SK-N-DZ (cell line): ENCODE measurements at places on chromosomes 4 and X.

DNA sequence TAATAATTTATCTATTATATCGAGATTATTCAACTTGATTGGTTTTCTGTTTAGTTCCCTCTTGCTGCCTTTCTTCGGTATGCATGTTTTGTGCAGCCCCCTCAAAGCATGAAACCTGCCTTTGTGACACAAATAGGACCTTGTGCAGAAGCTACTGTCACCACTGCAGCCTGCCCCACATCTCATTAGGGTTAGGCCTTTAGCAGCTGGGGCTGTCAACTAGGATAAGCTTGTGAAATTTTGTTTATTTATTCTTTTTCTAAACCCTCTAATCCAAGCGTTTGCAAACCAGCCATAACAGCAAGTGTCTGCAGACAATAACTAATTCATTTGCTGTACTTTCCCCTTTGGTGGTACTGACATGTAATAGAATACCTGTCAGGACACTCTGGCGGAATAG, 258.9 kb downstream of the RCHY1 start:
- no peak for DNase-seq

DNA sequence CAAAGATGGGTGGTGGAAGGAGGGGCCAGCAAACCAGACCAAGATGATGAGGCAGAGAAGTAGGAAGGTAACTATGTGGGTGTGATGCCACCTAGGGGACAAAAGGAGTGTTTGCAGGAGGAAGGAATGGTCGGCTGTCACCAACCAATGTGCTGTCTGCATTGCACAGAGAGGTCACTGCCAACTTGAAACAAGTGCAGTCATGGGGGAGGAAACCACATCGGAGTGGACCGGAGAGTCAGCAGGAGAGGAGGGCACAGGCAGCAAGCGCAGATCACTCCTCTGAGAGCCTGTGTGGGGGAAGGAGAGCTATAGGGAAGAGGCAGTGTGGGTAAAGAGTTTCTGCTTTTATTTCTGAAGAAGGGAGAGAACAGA, 38.5 kb upstream of the FGFBP2 start:
- DNase-seq: peak; percentile 90

DNA sequence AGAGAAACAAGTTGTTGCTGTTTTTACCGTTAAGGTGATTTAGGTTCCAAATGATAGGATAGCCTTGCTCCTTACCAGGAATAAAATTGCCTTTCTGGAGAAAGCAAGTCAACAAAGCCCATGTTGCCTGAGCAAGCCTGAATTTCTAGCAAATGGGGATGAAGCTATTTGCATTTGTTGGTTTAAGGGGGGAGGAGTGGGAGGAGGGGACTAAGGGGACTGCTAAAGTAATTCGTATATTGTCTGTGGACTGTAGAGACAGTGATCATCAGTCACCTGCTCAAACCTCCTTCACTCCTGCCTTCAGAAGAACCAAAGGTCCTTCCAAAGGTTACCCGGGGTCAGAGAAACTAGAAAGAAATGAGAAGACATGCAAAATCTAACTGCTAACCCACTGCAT, 65.8 kb downstream of the SCML2 start:
- no peak for DNase-seq

DNA sequence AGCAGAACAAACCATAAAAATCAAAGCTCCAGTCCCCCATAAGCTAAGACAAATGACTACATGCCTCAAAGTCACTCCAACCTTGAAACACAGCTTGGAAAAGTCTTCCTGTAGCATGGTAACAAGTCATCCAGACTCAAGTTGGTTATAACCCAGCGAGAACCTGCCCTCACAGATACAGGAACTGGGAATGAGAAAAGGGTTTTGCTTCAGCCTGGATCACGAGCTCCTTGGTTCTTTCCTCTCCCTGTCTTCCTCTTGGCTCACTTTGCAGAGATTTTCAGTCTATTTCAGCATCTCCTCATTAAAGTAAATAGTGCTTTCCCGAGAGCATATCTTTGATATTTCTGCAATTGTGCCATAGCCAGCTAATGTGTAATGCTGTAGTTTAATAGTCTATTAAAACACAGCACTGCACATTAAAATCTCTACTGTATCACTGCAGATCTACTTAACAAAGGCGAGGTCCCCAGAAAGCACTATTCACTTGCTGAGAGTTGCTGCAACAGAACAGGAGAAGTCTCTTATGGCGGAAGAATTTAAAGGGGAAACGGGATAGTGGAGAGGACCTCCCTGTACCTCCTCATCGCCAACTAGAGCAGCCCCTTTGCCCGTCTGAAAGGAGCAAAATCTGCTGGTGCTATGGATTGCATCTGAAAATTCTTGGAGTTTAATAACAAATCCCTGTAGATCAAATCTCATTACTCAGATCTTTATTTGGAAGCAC, 249.3 kb upstream of the GATB start:
- no peak for DNase-seq

DNA sequence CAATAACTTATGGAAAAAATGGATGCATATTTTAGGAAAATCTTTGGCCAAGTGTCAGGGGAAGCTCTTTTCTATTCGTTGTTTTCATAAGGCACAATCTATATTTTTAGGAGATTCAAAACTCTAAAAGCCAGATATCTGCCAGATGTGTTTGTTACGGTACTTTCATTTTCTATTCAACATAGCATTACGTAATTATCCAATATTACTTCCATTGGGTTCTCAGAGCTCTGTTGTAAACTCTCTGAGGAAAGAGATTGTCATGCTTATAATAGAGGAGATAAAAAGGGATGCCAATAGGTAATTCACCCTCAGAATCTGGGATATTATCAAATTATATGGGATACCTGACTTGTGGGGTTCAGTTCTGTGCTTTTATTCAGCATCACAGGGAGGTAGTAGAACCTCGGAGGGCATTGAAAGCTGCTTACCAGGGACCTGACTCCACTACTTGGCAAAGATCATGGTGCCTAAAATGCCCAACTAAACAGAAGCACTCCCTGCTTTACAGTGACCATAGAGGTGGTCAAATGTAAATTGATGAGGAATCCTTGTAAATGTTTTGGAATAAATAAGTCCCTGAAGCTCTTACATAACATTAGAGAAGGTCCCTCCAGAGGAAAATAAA, 32.9 kb upstream of the GC start:
- DNase-seq: no peak

DNA sequence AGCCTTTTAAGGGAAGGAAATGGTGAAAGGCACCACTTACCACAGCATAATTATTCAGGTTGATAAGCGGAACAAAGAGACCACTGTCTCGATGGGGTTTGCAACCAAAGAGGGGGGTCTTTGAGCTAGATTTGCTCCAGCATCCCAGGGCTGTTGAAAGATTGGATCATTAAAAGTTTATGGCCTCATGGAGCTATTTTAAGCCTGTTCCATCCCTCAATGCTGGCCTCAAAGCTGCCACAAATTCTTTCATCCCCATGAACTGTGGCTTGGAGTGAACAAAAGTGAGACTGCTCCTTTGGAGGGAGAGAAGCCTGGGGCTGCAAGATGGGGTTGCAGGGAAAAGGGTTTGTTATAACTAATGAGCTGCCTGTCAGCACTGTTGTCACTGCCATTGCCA, 209.8 kb downstream of the RTL9 start:
- no peak for DNase-seq

- no peak for DNase-seq
Measured at GRCh38 chr4:53764761-53765490, 173.6 kb upstream of the LNX1 start.

DNA sequence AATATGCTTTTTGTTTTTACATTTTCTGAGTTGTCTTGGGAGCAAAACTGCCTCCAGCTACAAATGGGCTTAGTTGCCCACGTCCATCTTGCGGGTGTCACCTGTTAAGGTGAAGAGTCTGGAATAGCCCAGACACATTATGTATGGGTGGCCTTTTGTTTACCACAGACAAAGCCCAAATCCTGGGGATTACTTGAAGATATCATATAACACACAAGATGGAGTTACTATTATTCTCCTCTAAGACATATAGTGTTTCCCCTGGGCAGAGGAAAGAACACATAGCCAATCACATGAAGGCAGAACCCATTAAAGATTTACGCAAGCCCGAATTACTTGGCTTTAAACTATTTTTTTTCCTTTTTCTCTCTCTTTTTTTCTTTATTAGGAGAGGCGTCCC, 625.6 kb upstream of the FAM241A start:
- DNase-seq: no peak

GRCh38 chr4:159017323-159018026, 85.4 kb upstream of the RAPGEF2 start:
- no peak for DNase-seq

- DNase-seq: no peak
Measured at GRCh38 chr4:13527981-13528820, 16.1 kb downstream of the NKX3-2 start.

GRCh38 chr4:76147454-76148141, 599 bp downstream of the NUP54 start:
- DNase-seq: peak; percentile 73

- no peak for DNase-seq
Measured at GRCh38 chrX:152619897-152620296, 17.8 kb upstream of the GABRQ start.

- DNase-seq: no peak
Measured at GRCh38 chr4:110224812-110225211, 26.4 kb upstream of the ELOVL6 start.

- no peak for DNase-seq
Measured at GRCh38 chrX:701673-702072, 71.1 kb downstream of the SHOX start.

DNA sequence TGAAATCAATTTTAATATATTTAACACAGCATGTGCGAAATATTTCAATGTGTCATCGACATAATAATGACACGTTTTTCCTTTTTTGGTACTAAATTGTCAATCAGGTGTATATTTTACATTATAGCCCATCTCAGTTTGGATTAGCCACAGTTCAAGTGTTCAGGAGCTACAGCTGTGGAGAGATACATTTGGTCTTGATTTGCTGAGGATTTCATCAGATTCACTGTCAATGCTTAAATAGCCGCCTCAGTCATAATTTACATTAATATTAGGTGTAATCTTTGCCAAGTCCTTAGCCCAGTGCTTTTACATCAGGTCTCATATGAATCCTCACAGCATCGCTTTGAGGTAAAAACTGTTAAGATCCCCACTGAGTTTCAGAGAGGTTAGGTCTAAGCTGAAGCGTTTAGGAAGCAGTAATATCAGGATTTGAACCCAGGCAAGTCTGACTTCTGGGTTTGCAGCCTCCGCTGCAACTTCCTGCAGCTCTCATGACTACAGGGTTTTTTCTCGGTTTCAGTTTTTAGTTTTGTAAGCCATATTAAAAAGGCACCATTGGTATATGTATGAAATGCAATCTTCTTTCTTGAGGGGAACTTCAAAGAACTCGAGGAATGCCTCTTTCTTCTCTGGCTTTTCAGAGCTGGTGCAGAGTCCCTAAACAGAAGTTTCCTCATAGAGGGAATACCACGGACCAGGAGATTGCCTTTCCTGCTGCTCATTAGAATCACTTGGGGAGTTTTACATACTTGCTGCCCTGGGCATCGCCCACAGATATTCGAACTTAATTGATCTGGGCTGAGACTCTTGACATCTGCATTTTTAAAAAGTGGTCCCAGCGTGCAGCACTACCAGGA, 6.4 kb downstream of the MTM1 start:
- DNase-seq: no peak

GRCh38 chr4:185849664-185850550, 37.9 kb upstream of the SORBS2 start:
- no peak for DNase-seq

- no peak for DNase-seq
Measured at GRCh38 chr4:152735906-152736305, 43.6 kb downstream of the TIGD4 start.
